CD4-positive, alpha-beta T cell treated with Interleukin-21 for 1 hour (primary cell): ENCODE measurements at places on chromosomes 11 and 22.

- no peak for DNase-seq
Observed at GRCh38 chr11:88169471-88169870, 5.8 kb downstream of the RAB38 start.

DNA sequence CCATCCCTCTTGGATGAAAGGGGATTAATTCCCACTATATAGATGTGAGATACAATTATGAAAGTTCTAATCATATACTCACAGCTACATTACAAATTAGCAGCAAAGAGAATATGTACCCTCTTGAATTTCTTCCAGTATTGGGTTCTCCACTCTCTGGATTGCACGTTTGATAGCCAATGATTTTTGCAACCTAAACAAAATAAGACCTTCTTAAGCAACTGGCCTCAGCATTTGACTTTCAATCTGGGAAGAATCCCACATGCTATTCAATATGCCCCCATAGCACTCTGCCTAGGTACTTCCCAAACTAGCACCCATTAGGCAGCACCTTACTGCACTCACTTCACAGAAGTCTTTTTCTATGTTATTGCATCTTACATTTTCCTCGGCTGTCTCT, 55.8 kb downstream of the ETS1 start:
- no peak for DNase-seq

DNA sequence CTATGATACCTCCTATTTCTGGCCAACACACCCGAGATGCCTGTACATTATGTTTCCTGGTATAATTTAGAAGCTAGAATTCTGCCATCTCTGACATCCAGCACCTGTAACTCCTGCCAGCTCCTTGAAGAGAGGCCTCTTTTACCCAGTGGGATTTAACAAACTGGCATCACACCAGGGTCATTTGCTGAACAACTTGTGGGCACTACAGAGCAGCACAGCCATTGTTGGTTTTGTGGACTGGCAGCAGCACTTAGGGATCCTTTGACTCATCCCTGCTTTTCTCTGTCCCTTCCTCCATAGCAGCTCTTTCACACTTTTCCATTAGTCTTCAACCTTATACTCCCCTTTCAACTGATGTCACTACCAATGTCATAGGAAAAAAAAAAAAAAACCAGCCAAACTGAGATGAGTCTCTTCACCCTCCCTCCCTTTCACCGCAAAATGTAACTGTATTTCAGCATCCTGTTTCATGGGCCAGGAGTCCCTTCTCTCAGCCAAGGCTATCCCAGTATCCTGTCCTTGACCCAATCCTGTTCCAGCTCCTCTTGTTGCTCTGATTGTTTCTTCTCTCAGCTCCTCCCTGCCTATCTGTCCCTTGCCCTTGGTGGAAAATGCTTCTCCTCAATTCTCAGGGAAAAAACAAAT, 68.7 kb downstream of the PPFIBP2 start:
- no peak for DNase-seq

DNA sequence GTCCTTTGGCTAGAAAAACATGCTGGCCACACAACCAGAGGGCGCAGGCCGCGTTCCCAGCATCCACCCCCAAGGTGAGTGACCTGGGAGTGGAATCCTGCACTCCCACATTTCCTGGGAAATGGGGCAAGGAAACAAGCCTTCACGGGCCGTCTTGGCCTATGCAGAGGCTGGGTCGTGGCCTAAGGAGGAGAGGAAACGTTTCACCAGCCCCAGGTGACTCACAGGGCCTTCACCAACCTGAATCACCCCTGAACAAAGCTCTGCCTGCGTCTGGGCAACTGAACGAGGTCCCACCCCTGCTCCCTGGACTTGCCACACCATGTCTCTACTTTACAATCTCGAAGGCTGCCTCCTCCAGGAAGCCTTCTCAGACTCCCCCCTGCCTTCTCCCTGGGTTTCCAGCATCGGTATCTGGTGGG, 13.2 kb downstream of the MYH9 start:
- DNase-seq, result no peak

DNA sequence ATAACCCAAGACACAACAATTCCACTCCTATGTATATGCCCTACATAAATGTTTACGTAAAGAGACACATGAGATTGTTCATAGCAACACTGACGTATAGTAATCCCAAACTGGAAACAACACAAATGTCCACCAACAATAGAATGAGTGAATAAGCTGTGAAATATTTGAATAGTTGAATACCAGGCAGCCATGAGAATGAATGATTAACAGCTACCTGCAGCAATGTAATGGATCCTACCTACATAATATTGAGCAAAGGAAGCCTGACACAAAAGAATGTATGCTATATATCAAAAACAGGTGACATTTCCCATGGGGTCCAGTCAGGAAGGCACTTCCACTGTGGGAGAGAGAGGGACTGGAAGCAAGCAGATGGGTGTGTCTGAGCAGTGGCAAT, 92.8 kb upstream of the LINC01488 start:
- DNase-seq, result no peak

DNA sequence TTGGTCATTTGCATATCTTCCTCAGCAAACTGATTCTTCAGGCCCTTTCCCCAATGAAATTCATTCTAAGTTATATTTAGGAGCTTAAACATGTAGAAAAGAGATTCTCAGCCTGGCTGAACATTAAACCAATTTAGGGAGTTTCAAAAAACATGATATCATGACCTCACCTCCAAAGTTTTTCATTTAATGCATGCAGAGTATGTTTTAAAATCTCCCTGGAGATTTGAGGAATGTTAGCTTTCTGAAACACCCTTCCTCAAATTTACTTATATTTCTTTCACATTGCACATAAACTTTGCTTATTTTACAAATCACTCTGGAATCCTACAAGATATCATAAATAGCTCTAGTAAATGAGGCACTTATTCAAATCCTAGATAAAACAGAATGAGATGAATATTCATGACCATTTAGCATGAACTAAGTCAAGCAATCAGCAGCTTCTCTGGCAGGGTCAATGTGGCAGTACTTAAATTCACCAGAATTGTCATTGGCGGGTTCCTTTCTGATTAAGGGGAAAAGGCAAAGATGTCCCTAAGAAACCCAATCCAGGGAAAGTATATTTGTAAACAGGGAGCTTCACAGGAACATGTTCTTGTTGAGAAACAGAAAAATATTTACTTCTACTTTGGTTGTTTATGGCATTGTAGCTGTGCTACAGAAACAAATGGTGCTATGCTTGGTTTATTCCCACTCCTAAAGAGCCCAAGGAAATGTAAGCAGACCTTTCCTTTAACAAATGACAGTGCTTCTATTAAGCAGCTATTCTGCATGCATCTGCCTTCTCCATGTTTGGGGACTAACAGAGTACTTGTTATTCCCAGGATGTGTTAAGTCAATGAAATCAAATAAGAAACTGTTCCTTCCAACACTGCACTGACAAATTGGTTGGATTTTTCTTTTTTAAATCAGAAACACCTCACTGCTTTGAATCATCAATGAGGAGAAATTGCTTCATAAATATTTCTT, 162.3 kb downstream of the C11orf87 start:
- DNase-seq, result no peak

GRCh38 chr11:33387996-33388395, 130.8 kb downstream of the HIPK3 start:
- DNase-seq, result peak; percentile 8

- DNase-seq, result no peak
Observed at GRCh38 chr11:57339328-57339727, 1.2 kb downstream of the P2RX3 start.

- no peak for DNase-seq
Observed at GRCh38 chr22:48310740-48311139, 1516.9 kb downstream of the BRD1 start.
